ENCODE measurements at places on chromosomes 11 and 22. TPM values are rescaled to one million over a fixed set of nuclear protein-coding genes. Genes with fewer than 3 reads are reported as not detected.

The BTBD18 gene
- 0.61 TPM for polyA plus RNA-seq

The AIFM3 gene
- not detected for polyA plus RNA-seq

The GRAMD1B gene
- 1.7 TPM for polyA plus RNA-seq

The ROBO4 gene
- polyA plus RNA-seq, result not detected

The RTL10 gene
- 12.2 TPM for polyA plus RNA-seq

The ANO9 gene
- polyA plus RNA-seq, result 16.4 TPM

The CTTN gene
- not detected for polyA plus RNA-seq

The UBXN1 gene
- 221 TPM for polyA plus RNA-seq

The RASGRP2 gene
- polyA plus RNA-seq, result 170 TPM

The CCDC157 gene
- polyA plus RNA-seq, result 2.0 TPM

The EFCAB6 gene
- 0.18 TPM for polyA plus RNA-seq

The ZBED4 gene
- 6.8 TPM for polyA plus RNA-seq

The FTH1 gene
- 3,282 TPM for polyA plus RNA-seq

The OOSP4B gene
- polyA plus RNA-seq, result not detected

The CCDC117 gene
- 20.3 TPM for polyA plus RNA-seq

The PATE4 gene
- not detected for polyA plus RNA-seq

The AAMDC gene
- 29.3 TPM for polyA plus RNA-seq

The MS4A12 gene
- polyA plus RNA-seq, result not detected

The PDHX gene
- polyA plus RNA-seq, result 18.2 TPM

The CACNA1I gene
- polyA plus RNA-seq, result 0.45 TPM

The GAL3ST1 gene
- not detected for polyA plus RNA-seq

The DCHS1 gene
- 0.49 TPM for polyA plus RNA-seq

The KCNA4 gene
- polyA plus RNA-seq, result not detected

The XKR3 gene
- not detected for polyA plus RNA-seq

The OR4A16 gene
- polyA plus RNA-seq, result not detected

The TTC28 gene
- 0.02 TPM for polyA plus RNA-seq

The MOGAT2 gene
- polyA plus RNA-seq, result not detected

The UBQLN3 gene
- not detected for polyA plus RNA-seq
